ENCODE measurements at places on chromosomes 2 and 18.

GRCh38 chr2:176872406-176872805 is 340.2 kb upstream of the HNRNPA3 start:
- no peak for DNase-seq

GRCh38 chr18:11767935-11768334 is 78.9 kb downstream of the GNAL start:
- DNase-seq: no peak

DNA sequence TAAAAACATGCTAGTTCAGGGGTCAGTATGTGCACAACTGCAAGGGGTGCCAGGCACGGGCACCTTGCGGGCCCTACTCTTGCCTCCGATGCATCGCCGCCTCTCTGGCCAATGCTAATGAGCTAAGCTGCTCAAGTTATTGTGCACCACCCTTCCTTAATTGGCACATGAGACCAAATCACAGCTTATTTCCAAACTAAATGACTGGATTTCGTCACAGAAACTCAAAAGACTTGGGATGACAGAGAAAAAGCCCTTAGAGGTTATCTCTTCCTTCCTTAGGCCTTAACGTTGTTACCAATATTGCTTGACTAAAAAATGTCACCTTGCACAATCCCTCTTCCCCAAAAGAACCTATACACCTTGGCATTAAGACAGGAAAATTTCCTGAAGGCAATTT is 7.7 kb downstream of the RNF149 start:
- no peak for DNase-seq

DNA sequence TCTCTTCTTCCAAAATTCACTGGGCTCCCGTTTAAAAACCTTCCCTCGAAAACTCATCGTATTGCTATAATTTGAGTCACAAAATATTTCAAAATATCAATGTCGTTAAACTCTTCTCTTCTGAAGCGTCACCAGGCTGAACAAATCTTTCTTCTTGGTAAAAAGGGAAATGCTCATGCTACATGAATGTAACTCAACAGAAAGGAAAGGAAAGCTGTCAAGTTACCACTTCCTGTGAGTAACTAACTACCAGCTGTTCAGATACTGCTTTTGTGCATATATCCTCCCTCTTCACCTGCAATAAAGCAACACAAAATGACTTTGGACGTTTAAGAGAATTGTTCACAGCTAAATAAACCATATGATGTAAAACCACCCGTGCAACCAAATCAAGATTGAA is 95.4 kb downstream of the DOCK10 start:
- DNase-seq: peak; percentile 74

DNA sequence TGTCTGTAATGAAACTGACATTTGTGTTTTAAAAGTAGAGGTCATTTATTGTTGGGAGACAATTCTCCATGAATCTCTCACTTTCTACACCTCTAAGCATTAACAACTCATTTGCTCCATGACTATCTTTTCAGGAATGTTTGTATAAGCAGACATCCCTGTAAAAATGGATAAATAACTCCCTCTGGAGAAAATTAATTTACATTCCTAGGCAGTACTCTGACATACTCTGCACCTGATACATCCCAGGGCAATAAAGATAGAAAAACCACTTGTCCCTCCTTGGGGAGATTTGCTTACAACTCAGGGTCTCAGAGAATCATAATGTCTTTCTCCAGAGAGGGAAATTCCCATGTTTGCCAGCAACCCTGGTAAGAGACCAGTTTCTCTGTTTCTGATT is 1037.7 kb upstream of the SLC39A10 start:
- DNase-seq: no peak

DNA sequence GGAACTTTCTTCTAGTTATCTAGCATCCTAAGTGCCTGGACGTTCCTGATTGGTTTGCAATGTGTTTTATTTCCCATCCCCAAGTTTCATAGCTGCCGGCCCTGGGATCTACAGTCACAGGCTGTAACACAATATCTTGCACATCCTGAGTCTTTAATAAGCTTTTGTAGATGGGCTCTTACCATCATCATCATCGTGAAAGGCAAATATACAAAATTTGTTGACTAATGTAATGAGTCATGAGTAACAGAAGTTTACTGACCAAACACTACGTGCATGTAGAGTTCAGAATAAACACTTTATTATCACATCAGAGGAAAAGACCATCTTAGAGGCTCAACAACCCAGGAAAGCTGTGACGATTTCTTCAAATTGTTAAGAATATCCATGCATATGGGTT is 8.1 kb upstream of the TYMS start:
- DNase-seq: peak; percentile 37

DNA sequence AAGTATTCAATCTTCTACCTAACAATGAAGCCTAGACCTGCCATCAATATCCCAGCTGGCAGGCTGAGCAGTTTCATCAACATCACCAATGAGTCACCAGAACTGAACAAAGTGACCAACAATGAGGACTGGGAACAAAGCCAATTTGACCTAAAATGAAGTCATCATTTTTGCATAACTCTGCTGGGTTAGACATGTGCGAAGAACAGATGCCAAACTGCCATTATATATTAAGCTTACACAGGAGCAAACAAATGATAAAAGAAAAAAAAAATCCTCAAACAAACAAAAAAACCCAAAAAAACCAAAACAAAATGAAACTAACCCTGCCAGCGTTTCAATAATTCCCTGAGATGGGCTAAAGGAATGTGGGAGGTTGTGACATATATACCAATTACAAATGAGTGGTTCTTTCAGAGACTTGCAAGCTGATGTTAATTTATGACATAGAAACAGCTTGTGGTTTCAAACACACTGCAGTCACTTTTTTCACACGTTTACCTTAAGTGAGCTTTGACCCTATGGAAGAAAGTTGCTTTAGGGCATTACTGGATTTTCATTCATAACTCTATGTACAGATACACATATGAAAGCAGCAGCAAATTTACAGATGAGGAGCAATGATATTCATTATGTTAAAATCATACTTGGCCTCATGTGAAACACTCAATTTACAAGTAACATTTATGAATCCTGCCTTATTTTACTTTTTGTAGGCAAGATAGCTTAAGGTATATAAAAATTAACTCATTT is 56.9 kb upstream of the CCDC141 start:
- peak; percentile 99 for DNase-seq

DNA sequence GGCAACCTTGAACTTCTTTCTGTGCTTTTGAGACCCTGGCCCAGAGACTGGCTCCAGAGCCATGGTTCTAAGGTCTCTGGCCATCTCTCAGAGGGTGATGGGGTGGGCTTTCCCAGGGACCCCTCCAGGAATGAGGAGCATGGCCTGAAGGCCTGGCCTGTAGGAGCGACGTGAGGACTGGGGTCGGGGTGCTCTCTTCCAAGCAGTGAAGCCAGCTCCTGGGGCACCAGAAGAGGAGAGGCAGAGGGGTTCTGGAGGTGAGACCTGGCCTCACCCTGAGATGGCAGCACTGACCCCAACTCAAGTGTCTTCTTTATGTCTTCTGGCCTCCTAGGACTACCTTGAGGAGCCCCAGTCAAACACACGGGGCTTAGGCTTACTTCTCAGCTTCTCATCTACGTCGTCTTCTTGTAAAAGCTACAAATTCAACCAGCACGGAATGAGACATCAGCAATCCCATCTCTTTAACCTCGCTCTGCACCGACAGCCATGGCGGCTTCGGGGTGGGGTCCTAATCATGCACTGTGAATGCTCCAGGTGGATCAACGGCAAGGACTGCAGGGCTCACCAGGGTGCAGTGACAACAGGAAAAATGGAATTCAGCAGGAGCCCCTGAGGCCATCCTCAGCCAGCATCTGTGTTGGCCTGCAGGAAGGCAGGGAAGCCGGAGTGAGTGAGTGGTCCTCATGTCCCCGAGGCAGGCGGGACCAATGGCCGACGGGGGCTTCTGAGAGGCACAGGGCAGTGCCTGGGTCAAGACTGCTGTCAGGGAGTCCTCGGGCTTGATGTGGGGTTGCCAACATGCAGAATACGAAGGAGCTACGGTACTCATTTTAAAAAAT is 214.1 kb downstream of the HDAC4 start:
- no peak for DNase-seq

GRCh38 chr2:64342195-64343099 is 111.5 kb upstream of the LGALSL start:
- no peak for DNase-seq

GRCh38 chr18:44884431-44884830 is 203.7 kb downstream of the SETBP1 start:
- peak; percentile 62 for DNase-seq

- no peak for DNase-seq
These were observed 129.7 kb downstream of the WDSUB1 start for GRCh38 chr2:159156834-159157233.

- peak; percentile 81 for DNase-seq
These were observed 2.1 kb downstream of the RRM2 start for GRCh38 chr2:10124538-10125045.

DNA sequence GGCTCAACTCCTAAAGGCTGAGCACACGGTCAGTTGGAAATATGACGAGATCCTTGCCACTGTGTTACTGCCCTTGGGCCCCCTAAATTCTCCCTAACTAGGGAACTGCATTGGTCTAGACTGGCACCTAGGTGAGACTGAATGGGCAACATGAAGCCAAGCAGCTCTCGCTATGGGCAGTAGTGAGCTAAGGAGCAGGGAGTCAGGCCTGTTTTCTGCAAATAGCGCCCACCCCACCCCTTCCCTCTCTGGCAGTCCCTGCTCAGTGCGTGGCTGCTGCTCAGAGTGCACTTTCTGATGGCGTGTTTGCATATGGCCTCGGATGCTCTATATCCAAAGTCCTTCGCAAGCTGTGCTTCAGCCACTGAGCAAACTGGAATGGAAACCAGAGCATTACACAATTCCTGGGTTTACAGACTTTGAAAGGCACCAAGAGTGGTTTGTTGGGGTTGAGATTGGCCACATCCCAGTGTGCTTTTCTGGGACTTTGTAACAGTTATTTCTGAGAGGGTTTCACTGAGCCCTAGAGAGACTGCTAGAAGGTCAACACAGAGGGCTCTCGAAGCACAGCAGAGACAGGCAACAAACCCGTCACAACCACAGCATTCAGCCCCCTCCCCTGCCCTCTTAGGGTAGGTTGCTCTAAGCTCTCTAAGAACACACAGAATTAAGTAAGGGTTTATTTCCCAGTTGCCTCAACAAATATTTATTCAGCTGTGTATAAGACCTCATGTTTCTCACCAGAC is 419.9 kb downstream of the STK39 start:
- no peak for DNase-seq

DNA sequence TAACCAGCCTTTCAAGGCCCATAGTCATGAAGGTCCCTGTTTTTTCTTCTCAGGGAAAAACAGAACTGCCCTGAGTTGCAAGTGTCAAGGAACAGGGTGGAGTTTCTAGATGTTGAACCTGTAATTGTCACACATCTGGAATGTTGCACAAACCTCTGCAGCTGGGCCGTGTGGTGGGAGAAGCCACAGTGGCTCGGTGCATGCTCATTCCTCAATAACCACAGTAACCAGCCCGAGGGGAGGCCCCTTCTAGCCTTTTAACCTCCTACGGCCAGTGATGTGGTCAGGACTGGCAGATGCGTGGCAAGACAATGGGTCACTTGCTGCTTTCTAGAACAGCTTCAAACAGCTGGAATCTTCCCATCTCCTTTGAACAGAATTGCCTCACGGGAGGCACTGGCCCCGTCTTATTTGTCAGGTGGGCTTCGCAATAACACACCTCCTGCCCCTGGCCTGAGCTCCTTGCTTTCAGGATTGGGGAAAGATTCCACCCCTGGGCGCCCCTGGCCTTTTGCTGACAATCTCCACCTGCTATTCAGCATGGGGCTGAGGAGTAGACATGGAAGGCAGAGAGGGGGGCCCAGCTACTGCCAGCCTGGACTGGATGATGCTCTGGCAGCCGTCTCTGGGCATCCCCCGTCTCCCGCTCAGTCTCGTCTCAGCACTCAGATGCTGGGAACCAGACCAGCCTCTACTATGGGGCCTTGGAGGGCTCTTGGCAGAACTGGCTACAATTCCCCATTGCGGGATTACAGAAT is 102.9 kb downstream of the KLHL29 start:
- DNase-seq: peak; percentile 65

DNA sequence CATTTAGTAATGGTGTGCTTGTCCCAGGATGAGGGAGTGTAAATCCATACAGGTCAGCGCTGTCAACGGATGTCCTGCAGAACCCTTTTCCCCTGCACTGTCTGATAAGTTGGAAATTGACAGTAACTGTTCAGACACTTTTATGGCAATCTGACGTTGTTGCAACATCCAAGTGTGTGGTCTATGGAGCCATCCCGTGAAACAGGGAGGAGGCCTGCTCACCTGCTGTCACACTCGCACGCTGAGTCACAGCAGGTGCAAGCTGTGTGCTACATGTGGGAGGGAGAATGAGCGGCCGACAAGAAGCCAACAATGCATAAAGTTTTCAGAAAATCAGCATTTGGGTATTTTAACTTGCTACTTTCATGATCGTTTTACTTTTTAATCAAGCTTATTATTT is 43.7 kb upstream of the RMDN2 start:
- DNase-seq: no peak

- no peak for DNase-seq
These were observed 16.3 kb upstream of the OTOF start for GRCh38 chr2:26494199-26494598.
